ENCODE measurements at places on chromosomes 1 and 21. TPM values are rescaled to one million over a fixed set of nuclear protein-coding genes. Genes with fewer than 3 reads are reported as not detected.

DNA sequence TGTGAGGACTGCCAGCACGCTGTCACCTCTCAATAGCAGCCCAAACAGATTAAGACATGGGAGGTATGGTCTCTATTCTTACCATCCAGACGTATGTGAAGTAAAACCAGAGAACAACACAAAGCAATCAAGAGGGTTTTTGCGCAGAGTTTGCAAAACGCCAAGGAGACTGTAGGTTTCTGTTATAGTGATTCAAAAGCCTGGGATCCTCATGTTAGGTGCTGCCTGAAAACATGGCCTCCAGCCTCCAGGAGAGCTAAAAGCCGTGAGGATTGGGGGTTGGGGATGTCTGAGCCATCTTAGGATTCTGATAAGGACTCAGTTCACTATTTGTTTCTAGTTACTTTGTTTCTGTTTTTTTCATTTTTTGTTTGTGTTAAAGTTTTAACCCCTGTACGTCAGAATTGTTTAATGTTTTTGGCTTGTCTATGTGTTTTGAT, 4.2 kb upstream of the CCT8 start:
- no peak for DNase-seq

The CDCA8 gene
- total RNA-seq = 0.55 TPM

DNA sequence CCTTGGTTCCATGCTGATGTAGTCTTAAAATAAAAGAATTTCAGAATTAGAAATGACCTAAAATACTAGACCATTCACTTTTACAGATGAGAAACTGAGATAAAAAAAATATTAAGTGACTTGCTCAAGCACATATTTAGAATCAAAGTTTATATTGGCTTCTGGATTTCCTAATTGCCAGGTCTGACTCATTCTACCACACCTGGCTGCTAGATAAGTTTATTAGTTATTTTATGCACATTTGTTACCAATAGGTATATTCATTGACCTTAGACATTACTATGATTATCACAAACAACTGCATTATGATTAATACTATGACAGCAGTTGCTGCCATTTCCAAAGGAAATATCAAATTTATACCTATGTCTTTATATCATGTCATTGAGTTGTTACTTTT, 497.5 kb downstream of the RWDD3 start:
- DNase-seq = no peak

- no peak for DNase-seq
Observed at GRCh38 chr1:89465201-89465600, 59.4 kb upstream of the LRRC8B start.

GRCh38 chr1:55286856-55287602, 71.9 kb upstream of the USP24 start:
- DNase-seq = no peak

GRCh38 chr1:86948212-86948611, 33.8 kb downstream of the HS2ST1 start:
- DNase-seq = no peak

The MSH4 gene
- 0.11 TPM for total RNA-seq

DNA sequence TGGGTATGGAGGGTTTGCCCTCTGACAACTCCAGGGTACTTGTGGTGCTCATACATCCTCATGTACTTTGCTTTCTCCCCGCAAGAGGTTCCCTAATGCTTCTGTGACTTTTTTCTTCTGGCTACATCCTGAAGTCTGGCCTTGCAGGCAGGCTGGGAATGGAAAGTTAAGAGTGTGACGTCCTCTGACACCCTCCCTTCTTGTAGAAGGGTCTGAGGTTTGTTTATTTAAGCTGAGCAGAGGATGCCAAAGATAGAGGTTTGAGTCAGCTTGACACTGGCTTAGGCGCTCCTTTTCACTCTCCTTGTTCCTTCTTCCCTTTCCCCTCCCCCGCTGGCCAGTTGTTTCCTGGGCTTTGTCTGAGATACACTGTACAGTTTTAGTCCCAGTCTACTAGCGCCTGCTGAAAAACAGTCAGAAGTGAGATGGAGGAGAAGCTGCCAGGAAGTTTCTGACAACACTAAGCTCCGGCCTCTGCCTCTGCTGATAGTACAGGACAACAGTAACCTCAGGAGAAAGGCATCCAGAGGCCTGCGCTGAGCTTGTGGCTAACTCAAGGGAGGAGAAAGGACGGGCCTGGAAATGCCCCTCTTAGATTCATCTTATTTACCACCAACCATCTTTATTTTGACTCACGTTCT, at the start of gene MACF1:
MACF1 (plus strand) TSS at position 255 of the 641 bp plus-strand sequence; CDS start at position 583, 328 bp downstream.
- peak; percentile 86 for DNase-seq

- DNase-seq = no peak
Observed at GRCh38 chr1:205531191-205532025, 26.9 kb downstream of the CDK18 start.

Measured in right atrium auricular region (tissue), 2 donors.